Frontal cortex (tissue), 4 donors: ENCODE measurements at places on chromosomes 2 and 18.

DNA sequence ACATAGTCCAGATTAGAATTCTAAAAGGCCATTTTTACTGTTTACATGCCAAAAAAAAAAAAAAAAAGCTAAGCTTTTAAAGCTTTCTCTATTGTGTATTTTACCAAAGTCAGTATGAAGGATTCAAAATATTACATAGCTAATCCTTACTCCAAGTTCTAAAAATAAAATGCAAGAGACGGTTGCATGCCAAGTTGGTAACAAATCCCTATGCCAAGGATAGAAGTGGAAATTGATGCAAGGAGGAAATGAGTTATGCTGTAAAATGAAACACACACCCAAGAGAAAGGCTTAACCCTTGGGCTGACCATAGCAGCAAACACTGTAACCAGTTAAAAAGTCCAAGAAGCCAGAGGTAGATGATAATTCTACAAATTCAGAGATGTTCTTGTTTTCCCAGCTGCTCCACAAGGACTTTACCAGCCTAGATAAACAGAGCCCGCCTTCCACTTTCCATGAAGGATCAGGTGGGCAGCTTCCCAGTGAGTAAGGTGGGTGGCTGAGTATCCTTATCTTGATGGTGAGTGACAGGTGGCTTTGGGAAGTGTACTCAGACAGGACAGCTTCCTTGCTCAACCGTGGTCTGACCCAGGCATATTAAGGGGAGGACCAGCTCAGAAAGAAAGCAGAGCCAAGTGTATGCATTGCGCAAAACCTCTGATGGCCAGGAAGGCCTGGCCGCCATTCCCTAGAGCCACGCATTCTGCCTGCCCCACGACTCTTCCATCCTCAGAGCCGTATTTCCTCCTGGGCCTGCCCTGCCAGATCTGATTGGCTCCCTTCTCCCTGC, 34.4 kb downstream of the ATP8B1 start:
- DNase-seq, result no peak

GRCh38 chr2:154698296-154698720, at the start of gene KCNJ3:
Gene KCNJ3 (plus strand): TSS chr2:154698695. CDS start chr2:154698776, 81 bp downstream.
- no peak for DNase-seq

GRCh38 chr2:47002480-47003381, 87.1 kb upstream of the MCFD2 start:
- peak; percentile 67 for DNase-seq

GRCh38 chr18:50970006-50970405, 2.2 kb downstream of the ELAC1 start:
- DNase-seq, result no peak

DNA sequence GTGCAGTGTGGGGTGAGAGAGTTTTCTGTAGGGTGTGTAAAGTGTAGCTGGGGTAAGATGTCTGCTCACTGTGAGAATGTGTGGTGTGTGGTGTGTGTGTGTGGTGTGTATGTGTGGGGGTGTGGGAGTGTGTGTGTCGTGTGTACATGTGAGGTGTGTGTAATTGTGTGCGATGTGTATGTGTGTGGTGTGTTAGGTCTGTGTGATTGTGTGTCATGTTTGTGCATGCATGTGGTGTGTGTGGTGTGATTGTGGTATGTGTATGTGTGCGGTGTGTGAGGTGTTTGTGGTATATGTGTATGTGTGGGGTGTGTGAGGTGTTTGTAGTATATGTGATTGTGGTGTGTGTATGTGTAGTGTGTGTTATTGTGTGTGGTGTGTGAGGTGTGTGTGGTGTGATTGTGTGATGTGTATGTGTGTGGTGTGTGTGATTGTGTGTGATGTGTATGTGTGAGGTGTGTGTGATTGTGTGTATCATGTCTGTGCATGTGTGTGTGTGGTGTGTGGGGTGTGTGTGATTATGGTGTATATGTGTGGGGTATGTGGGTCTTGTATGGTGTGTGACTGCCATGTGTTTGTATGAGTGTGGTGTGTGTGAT, 241.7 kb upstream of the HDAC4 start:
- no peak for DNase-seq

GRCh38 chr2:44479127-44479887, 117.6 kb downstream of the CAMKMT start:
- peak; percentile 30 for DNase-seq

- no peak for DNase-seq
Observed at GRCh38 chr2:12428786-12429185, 287.9 kb upstream of the TRIB2 start.

DNA sequence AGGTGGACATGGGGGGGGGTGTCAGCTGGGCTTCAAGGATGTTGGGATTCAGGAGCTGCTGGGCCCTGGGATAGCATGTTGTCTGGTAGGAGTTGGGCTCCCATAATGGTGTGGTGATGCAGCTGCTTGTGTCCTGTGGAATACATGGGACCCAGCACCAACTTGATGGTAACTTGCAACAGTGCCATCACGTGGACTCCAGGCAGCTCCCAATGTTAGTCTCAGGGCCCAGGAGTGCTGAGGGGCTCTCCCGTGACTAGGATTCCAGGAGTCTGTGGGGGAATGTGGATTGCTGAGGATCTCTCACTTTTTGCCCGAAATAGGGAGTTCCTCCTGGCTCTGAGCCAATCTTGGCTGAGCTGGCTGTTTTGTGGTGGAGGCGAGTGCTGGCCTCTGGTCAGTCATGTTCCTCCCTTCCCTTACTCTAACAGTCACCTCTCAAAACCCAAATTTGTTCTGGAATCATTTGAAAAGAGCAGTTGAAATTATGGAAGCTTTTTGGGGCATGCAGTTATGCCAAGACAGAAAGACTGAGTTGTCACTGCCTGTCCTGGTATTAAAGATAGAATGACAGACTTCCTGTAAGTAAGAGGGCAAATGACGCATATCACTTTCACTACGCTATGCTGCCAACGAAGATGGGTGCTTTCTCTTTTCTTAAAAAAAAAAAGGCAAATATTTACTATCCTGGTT, 607.1 kb downstream of the ADCYAP1 start:
- DNase-seq, result no peak

GRCh38 chr2:47598476-47598875, 184.5 kb upstream of the MSH6 start:
- no peak for DNase-seq

DNA sequence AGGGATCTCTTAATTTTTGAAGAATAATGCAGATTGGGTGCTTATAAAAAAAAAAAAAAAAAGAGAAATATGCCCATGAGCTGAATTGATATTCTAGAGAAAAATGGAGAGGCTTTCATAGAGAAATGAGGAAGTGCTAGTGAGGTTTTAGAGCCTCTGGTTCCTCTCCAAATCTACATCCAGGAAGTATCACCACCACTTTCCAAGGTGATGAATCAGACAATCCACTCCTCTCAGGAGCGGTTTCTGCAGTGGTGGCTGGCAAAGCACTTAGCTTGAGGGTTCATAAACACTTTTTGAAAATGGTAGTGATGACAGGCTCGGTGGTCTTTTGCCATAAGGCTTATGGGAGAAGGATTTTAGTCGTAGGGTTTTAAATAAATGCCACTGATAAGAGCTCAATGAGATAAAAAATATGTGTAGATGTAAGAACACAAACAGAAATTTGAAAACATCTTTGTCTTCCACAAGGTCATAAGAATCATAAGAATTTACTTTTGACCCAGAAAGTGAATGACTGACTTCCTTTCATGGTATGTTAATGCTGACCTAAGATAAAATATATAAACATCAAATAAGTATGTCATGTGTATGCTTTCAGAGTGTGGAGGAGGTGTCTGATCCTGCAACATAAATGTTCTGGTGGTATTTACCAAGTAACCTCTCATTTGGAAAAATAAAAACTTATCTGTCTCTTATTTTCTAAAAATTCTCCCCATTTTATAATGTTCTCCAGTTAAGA, 42.1 kb upstream of the DSG1 start:
- no peak for DNase-seq

GRCh38 chr2:24362253-24362652, 1.9 kb upstream of the ITSN2 start:
- DNase-seq, result no peak

DNA sequence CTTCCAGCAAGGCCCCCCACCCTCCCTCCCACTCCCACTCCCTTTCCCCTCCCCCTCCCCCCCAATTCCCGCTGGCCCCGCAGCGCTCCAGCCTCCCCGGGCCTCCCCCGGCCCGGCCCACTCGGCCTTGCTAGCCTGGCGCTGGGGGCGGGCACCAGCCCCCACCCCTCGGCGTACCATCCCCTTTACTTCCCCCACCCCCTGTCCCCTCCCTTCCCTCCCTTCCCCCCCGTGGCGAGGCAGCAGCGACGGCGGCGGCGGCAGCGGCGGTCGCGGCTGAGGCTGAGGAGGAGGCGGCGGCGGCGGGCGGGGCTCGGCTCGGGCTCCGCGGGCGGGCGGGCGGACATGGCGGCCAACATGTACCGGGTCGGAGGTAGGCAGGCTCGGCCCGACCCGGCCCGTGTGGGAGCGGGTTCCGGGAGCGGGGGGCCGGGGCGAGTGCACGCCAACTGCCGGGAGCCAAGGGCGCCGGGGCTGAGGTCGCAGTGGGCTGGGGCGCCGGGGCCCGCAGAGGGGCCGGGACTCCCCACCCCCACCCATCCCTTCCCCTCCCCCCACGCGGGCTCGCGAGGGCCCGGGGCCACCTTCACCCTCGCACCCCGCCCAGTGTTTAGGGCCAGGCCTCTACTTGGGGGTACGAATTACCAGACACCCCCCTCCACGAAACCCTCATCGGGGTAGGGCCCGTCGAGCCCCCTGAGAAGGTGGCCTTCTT, at the start of gene MTA3:
TSS of gene MTA3 (plus strand) at position 232 of the 715 bp plus-strand sequence. CDS start at position 346, 114 bp downstream.
- peak; percentile 75 for DNase-seq

DNA sequence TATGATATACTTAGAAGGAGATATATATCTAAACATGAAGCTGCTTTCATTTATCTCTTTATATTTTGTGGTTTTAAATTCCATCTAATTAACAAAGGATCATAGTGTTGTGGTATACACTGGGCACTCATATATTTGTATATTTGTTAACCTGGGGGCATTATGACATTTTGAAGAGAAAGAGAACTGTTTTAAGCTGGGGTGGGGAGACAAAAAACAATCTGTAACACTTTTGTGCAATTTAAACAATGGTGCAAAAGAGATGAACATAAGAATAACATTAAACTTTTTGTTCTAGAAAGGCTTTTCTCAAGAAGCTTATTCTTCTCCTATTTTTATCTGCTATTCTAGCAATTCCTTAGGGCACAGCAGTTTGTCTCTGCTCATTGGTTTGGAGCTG, 842.0 kb upstream of the CDH2 start:
- DNase-seq, result no peak

- no peak for DNase-seq
Observed at GRCh38 chr2:97662386-97662894, 1.4 kb downstream of the ACTR1B start.

GRCh38 chr2:119786295-119786694, 26.6 kb downstream of the PTPN4 start:
- no peak for DNase-seq

DNA sequence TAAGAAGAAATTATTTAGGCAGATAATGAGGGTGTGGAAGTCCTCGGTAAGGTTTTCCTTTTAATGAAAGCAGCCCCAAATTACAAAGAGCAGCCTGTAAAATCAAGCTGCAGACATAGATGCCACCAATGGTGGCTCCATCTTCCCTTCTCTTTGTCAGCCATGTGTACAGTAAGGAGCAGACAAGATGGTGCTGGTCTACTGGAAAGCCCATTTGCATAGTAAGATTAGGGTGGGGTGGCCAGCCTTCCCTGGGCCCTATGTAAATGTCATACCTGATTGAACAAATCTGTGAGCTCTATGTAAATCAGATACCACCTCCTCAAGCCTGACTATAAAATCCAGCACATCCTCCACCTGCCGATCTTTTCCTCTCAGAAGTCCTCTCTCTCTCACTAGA, 154.4 kb upstream of the SERTAD2 start:
- no peak for DNase-seq

GRCh38 chr2:140257692-140258300, 1477.6 kb upstream of the NXPH2 start:
- DNase-seq, result no peak

- no peak for DNase-seq
Observed at GRCh38 chr2:51620796-51621195, 588.9 kb upstream of the NRXN1 start.

- no peak for DNase-seq
Observed at GRCh38 chr2:168976034-168976654, 55.0 kb downstream of the ABCB11 start.

- DNase-seq, result no peak
Observed at GRCh38 chr18:2994603-2995432, 18.1 kb downstream of the LPIN2 start.

DNA sequence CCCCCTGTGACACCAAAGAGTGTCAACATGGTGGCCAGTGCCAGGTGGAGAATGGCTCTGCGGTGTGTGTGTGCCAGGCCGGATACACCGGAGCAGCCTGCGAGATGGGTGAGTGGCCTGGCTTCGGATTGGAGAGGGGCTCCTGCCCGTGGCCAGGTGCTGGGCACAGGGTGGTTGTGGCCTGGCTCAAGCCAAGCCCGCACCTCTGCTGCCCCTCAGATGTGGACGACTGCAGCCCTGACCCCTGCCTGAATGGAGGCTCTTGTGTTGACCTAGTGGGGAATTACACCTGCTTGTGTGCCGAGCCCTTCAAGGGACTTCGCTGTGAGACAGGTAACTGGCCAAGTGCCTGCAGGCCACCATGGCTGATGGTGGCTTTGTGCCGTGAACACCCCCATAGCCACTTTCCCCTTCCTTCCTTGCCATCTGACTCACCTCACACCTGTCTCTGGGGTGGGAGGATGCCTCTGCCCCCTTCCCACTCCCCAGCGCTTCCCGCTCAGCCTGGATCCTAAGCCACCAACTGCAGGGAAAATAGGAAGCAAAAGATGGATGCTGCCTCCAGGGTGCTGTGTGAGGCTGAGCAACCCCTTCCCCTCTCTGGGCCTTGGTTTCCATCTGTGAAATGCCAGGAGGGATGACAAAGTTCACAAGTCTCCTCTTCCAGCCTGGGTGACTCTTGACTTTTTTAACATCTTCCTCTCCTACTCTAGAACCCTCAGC, 41.8 kb downstream of the SNED1 start:
- DNase-seq, result no peak

- no peak for DNase-seq
Observed at GRCh38 chr2:128801576-128801975, 482.9 kb upstream of the HS6ST1 start.

- no peak for DNase-seq
Observed at GRCh38 chr2:138618971-138619370, 117.4 kb downstream of the SPOPL start.

- no peak for DNase-seq
Observed at GRCh38 chr2:109582928-109583895, 30.6 kb downstream of the SEPTIN10 start.

DNA sequence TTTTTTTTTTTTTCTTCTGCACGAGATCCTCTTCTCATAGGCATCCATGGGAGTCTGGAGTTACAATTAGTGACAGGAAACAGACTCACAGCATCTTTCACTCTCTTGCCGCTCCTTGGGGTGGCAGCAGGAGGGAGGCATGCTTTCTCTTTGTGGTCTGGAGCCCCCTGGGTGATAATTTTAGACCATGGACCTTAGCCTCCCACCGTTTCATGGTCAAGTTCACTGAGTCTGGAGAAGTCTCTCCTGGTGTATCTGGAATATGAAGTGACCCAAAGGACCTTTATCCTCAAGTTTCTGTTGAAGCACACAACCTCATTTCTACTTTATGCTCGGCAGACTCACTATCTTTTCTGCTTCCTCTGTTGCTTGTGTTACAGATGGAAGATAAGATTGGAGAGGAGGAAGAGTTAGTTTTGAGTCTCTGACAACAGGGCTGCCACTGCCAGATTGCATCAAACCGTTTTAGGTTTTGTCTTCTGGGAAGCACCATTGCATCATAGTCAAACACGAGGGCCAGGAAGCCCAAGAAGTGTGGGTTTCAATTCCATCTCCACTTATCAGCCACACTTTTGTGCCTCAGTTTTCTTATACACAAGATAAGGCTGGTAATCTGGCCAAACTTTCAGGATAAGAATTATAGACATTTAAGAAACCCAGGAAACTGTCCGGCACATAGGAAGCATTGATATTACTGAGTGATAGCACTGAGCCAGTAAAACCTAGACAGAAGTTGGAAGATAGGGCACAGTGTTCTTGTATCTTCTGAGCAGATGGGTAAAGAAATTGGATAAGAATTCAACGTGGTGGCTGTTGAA, 62.3 kb downstream of the ADCYAP1 start:
- no peak for DNase-seq
